ENCODE measurements at places on chromosomes 4 and X.
A peak's percentile ranks its signal among the peaks of the same experiment; 100 is the strongest.

DNA sequence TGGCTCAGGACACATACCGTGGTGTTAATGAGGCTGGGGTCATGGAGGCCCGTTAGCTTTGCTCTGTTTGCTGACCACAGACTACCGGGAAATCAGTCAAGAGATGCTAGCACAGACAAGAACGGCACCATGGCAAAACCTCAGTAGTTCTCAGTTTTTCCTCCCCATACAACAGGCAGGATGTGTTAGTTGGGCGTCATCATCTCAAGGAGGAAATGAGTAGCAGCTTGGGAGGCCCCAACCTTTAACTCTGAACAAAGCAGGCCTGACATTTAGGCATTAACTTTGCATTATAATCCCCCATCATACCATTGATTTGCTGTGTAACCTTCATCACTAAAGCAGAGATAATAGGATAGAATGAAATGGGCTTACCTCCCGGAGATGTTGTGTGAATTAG lies 714.2 kb downstream of the RPA4 start:
- peak; percentile 52 for DNase-seq

DNA sequence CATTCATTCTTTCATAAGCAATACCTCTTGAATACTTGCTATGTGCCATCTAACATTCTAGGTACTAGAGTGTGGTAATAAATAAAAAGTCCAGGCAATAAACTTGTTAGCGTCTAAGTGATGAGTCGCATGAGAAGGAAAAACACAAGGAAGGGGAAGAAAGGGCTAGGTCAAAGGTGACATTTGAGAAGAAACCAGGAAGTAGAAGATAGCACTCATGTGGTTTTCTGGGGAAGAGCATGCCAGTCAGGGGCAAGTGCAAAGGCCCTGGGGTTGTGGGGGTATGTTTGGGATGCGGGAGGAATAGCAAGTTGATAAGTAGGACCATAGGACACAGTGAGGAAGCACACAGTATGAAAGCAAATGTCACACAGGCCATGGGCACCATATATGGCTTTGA lies 157.0 kb downstream of the TSPAN5 start:
- DNase-seq: no peak

GRCh38 chr4:102869569-102870197 lies 891 bp downstream of the CISD2 start:
- DNase-seq: peak; percentile 42

DNA sequence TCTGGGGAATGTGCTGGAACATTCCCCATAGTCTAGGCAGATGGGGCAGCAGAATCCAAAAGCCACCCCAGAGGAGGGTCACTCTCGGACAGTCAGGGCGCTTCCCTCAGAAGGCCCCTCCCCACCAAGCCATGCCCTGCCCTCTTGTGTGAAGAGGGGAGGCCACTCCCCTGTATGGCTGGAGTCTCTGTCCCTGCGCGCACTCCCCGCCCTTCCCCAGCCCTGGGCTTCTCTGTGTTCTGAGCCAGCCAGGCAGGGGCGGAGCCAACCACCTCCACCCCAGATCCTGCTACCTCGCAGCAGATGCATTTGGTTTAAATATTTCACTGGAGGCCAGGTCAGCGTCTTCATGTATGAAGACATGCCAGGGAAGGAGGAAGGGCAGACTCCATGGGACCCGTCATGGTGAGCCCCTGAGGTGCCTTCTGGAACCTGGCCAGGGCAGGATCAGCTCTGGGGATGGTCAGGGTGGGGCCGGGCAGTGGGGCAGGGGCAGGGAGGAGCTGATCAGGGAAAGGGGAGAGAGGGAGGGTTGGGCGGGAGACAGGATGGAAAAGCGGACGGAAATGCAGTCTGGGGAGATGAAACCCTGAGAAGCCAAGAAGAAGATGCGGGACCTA lies 107.3 kb downstream of the ADRA2C start:
- DNase-seq: no peak

DNA sequence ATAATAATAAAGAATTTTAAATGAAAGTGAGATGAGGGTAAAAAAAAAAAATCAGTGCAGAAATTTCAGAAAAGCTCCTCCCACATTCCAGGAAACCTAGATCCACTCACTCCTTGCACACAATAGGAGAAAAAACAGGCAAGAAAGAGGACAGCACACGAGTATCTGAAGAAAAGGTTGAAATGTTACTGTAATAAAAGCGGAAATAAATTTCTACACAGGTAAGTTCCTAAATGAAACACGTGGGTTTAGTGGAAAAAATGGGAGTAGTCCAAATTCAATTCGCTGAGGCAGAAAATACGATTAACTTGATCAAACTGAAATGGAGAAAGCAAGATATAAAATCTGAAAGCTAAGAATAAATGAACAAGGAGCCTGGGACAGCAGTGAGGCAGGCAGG lies 2.0 kb upstream of the ACE2 start:
- DNase-seq: no peak

- no peak for DNase-seq
These were observed 511.5 kb upstream of the GALNT7 start for GRCh38 chr4:172657081-172657480.

DNA sequence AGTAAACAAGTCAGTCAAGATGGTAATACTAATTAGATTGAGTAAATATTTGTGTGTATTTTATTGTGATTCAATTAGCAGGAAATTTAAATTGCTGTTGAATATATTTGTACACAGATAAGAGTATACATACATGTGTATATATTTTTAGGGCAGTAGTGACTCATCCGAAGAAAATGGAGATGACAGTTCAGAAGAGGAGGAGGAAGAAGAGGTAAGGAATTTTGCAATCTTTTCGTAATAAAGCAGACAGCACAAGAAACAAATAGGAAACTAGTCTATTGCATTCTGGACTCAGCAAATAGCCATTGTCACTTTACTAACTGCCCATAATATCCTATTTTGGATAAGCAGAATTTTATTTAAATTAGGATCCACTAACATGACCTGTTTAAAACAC lies 6.6 kb downstream of the IBSP start:
- no peak for DNase-seq

DNA sequence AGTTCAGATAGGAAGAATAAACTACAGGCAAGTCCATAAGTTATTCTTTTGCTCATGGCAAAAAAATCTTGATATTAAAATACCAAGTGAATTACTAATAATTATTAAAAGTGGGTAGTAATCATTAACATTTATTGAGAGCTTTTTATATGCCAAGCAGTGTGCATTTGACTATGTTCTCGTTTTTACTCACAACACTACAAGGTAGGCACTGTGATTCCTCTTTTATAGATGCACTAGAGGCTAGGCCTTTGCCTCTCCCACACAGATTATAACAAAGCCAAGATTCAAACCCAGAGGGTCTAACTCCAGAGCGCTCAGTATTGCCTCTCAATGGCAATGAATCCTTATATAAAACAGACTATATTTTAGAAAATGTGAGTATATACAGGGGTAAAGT lies 254.2 kb downstream of the NAF1 start:
- no peak for DNase-seq

DNA sequence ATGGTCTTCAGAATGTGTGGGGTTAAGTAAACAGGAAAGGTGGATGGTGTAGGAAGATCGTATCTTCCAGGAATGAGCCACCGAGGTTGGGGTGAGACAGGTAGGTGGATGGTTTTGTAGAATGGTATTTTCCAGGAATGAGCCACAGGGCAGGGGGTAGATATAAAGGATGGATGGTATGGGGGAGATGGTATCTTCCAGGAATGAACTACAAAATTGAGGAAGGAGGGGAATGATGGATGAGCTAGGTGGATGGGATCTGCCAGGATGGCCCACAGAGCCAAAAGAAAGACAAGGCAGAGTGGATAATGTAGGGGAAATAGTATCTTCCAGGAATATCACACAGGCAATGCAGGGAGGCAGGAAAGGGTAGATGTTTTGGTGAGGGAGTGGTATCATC lies 60.0 kb downstream of the MAOA start:
- DNase-seq: no peak

GRCh38 chr4:107718351-107718965 lies 1.6 kb downstream of the PAPSS1 start:
- peak; percentile 3 for DNase-seq

GRCh38 chrX:2672084-2672483 lies 19.0 kb upstream of the CD99 start:
- no peak for DNase-seq

GRCh38 chr4:16072168-16072567 lies 11.7 kb downstream of the PROM1 start:
- no peak for DNase-seq

- no peak for DNase-seq
These were observed at the start of gene GPC3 for GRCh38 chrX:133985164-133985966. GPC3 (minus strand) TSS chrX:133985594.

DNA sequence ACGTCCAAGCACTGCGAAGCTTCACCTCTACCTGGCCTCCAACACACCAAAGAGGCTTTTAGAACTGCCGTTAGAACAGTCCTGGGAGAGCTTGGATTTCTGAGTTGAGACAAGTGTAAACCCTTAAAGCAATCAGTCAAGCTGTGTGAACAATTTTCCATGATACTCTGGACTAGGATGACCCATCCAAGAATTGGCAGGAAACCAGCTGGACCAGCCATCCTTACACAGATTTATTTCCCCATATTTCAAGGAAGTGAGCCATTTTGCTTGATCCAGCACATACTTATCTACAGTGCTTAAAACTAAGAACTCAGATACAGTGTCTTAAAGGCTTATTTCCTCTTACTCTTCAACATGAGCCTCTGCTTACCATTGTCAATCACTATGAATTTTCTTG lies 340.7 kb upstream of the HS3ST1 start:
- no peak for DNase-seq

GRCh38 chr4:186079694-186080093 lies 10.7 kb downstream of the TLR3 start:
- no peak for DNase-seq

DNA sequence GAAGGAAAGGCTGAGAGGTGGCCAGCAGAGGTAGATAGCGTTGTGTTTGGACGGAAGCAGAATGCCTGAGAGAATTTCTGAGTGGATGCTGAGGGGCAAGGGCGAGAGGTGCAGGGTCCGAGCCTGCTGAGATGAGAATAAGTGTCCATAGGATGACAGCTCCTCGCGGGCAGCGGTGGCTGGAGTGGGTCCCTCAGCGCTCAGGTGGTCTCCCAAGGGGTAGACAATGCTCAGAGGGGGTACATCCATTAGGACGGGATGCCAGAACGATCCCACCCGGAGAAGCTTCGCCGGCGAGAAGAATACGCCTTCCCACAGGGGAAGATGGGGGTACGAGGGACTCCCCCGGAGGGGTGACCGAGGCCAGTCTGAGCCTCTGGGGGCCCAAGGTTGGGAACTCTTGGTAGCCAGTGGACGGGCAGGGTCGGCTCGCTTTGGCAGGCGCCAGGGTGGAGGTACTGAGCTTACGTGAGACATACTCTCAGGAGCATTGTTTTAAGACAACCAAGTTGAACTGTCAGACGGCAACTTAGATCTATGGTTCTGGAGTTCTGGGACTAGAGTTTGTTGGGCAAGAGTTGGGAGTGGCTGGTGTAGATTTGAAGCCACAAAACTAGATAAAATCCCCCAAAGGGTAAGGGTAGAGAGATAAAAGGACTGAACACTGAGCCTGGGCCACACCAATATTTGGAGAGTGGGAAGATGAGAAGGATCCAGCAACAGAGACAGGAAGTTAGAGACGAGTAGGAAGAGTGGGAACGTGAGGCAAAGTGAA lies 15.8 kb downstream of the BRCC3 start:
- DNase-seq: no peak

GRCh38 chrX:15911734-15912550 lies 57.3 kb upstream of the AP1S2 start:
- DNase-seq: no peak

DNA sequence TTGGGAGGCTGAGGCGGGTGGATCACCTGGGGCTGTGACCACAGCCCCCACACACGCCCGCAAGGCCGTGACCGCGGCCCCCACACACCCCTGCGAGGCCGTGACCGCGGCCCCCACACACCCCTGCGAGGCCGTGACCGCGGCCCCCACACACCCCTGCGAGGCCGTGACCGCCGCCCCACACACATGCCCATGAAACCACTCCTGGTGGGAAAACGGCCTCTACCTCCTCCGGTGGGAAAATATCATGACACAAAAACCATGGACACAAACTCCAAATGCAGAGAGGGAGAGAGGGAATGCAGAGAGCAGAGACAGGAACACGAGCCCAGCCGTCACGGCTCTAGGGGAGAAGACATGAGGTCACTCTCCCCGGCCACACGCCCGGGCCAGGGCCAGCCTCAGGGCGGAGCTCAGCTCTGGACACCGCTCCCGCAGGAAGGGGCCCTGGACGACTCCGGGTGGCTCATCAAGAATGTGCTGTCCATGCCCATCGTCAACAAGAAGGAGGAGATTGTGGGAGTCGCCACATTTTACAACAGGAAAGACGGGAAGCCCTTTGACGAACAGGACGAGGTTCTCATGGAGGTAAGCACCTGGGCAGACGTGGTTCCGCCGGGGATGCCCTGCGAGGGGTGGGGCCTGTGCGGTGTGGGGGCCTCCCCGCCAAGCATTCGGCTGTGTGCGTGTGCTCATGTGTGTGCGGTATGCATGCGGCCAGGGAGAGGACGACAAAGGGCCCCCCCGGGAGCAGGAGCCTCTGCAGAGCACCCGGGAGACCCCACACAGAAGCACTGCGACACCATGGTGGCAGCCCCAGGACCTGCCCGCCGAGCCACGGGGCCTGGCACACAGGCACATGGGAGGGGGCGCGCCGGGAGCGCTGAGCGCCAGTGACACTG lies 17.4 kb downstream of the ATP5ME start:
- DNase-seq: no peak

DNA sequence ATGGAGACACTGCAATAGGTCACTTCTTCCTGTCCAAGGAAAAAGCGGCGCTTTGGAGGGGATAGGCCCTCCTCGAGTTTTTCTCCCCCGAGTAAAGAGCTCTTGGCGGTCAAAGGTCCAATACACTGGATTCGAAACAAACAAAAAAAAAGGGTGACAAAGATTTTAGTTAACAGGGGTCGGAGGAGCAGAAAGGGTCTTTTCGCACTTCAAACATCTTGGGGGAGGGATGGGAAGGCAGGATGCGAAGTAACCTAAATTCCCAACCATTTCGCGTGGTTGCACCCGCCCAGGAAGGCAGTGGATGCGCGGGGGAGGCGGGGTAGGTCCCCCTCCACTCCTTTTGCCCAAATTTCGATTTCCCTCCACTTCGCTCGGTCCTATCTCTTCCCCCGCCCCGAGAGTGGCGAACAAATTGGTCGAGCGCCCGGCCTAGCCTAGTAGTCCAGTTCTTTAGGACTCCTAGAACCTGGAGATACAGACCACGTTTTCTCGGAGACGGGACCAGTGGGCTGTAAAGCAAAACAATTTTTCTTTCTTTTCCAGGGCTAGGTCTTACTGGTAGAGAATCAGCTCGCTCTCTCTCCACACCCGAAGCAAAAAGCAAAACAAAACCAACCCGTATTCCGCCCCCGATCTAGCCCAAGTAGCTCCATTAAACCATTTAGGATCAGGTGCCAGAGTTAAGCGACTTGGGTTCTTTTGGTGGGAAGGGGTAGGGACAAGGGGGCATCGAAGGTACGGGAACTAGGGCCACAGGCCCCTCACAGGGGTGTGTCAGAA lies 2.0 kb upstream of the STAG2 start:
- no peak for DNase-seq

GRCh38 chr4:1564535-1565375 lies 119.4 kb downstream of the FAM53A start:
- no peak for DNase-seq

- peak; percentile 36 for DNase-seq
These were observed 848 bp upstream of the KCND1 start for GRCh38 chrX:48972220-48973164.

All from activated CD4-positive, alpha-beta T cell treated with anti-CD3 and anti-CD28 coated beads, Interleukin-2, amount 50 U/mL, for 16 hours (primary cell).